ENCODE measurements at places on chromosomes 4 and X.

GRCh38 chr4:113052379-113052951, 3.0 kb downstream of the ANK2 start:
- DNase-seq, result no peak

GRCh38 chr4:112449708-112450107, 66.3 kb downstream of the NEUROG2 start:
- DNase-seq, result no peak

DNA sequence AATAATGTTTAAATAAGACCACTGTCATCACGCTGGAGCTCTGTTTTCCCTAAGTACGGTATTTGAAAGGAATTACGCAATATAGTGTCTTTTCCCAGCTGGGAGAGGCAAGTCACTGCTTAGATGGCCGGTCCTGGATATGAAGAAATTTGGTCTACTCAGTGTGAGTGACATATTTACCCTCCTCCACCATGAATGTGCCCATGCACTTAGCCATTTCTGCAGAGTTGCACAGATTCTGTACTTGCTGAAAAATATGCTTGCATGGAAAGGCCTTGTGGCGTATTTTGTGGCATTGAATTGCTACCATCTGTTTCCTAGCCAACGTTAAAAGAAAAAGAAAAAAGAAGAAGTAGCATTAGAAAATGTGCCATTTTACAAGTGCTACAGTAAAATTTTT, 73.1 kb downstream of the ADGRL3 start:
- no peak for DNase-seq

DNA sequence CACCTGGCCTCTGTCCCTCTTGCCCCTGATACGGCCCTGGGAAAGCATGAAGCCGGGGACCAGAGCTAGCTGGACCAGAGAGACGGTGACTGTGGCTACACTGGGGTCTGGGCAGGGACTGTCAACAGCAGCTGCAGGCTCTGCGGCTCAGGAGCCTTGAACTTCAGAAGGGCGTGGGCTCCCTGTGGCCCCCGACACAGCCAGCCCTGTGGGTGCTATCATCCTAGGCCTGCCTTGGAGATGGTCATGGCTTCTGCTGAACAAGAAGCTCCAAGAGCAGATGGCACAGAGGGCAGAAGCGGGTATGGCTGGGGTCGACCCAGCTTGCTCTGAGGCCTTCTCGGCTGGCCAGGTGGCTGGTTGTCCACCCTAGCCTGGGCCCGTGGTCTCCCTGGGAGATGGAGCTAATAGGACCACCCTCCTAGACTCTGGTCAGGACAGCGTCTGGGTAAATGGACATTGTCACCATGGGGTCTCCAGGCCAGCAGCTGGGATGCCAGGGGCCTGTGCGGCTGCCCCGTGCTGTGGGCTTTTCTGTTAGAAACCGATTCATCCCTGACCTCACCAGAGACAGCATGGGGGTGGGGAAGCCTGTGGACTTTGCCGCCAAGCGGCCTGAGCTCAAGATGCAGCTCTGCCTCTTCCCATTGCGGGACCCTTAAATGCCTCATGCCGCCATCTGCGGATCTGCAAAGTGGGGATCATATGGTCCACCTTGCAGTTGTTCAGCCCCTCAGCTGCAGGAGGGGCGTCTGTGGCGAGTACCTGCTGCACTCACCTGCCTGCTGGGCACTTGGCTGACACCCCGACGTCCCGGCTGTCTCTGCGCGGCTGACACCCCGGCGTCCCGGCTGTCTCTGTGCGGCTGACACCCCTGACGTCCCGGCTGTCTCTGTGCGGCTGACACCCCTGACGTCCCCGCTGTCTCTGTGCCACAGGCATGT, 21.1 kb downstream of the CPZ start:
- no peak for DNase-seq
